ENCODE measurements at places on chromosomes 7 and 10.

- DNase-seq: no peak
Measured at GRCh38 chr7:37065779-37066271, 341.5 kb upstream of the AOAH start.

GRCh38 chr10:99850021-99850766, 67.8 kb downstream of the ABCC2 start:
- DNase-seq: no peak

DNA sequence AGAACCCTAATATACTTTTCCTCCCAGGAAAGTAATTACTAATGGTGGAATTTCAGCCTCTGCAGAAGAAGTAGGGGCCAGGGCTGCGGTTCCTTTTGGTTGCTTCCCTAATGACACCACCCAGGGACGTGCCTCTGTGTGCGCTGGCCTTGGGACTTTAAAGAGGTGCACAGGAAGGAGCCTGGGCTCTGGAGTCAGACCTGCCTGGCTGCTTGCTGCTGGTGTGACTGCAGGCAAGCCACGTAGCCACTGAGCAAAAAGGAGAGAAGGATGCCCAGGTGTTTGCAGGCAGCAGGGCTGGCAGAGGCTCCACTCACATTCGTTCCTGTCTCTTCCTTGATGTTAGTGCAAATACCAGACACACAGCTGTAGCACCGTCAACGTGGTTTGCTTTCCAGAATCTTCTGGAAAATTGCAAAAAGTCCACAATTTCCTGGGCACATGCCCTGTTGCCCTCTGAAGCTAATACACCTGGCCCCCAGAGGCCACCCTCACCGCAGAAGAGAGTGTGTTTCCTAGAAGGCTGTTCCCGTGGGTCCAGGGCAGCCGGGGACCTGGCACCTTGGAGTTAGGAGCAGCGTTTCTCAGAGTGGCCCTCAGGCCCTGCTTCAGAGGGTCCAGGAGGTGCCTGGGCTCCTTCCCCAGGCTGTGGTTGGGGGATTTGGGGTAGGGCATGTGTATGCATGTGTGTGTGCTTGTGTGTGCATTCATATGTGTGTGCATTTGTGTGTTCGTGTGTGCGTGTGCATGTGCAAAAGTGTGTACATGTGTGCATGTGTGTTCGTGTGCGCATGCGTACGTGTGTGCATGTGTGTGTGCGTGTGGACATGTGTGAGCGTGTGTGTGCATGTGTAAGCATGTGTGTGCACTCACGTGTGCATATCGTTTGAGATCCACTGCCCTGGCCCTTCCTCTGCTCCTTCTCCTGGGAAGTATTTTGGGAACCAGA, 12.8 kb upstream of the PRKAG2 start:
- no peak for DNase-seq

DNA sequence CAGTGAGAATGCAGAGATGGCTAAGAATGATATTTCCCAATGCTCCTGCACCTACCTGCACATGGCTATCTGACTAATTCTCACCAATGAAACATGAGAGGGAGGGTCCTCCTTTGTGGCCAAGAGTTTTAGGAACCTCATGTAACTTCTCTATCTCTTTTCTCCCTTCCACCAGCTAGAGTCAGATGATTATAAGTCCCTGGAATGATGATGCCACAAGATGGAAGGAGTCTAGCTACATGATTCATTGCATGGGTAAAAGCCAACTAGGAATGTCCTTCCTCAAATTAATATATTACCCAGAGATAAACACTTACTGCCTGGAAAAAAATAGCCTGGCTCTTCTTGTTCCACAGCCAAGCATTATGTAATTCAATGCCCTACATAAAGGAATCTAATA, 55.1 kb upstream of the AASS start:
- DNase-seq: no peak

GRCh38 chr7:134720091-134720935, 59.1 kb upstream of the CALD1 start:
- DNase-seq: no peak

DNA sequence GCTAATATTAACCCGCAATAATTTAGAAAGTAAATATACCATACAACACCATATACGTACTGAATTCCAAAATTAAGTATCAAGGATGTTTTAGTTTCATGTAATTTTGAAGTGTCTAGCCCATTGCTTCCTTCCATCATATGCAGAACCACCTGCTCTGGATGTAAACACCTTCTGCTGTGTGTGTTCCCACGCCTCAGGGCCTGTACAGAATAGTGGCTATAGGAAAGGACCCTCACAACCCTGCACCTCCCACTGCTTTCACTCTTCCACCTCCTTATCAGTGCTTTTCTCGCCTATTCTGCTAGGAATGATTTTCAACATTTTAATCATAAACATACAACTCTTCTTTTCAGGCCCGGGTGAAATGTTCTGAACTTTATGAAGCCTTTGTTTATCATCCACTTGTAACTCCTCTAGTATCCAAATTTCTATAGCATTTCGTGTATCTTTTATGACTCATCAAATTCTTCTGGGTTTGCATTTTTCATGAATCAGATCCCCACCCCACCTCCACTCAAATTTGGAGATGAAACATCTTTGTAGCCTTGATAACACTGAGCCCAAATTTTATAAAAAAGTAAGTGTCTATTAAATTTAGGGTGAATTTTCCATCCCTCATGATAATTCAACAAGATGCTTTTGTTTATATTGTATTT, 1106.8 kb upstream of the C7orf33 start:
- DNase-seq: no peak

GRCh38 chr7:159139639-159140038, 5.0 kb downstream of the VIPR2 start:
- DNase-seq: no peak

GRCh38 chr10:17425584-17426262, 28.7 kb downstream of the ST8SIA6 start:
- DNase-seq: no peak

- no peak for DNase-seq
Measured at GRCh38 chr10:96656198-96656577, 64.1 kb downstream of the PIK3AP1 start.

- no peak for DNase-seq
Measured at GRCh38 chr7:11506417-11506816, 325.6 kb downstream of the THSD7A start.

DNA sequence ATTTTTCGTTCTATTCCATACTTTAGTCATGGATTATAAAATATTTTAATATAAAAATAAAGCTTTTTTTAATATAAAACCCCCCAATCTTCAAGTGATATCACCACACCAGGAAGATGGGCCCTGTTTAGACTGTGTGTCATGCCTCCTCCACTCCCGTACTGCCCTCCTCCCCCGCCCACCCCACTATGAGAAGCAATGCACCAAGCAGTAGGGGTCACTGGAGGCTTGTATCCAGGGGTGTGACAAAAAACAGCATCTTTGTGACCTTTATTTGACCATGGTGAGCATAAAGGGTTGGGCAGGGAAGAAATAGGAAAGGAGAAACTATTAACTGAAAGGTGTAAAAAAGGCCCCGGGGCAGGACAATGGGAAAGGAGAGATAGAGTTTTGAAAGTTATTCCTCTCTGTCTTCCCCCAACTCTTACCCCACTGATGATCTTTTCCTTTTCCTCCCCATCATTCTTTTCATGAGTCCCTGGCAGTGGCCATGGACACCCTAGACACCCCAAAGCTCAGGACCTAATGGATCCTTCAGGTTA, 3.5 kb downstream of the PITX3 start:
- DNase-seq: no peak

- no peak for DNase-seq
Measured at GRCh38 chr7:11239316-11239715, 265.6 kb downstream of the PHF14 start.

GRCh38 chr10:93074597-93075368, 1.1 kb downstream of the CYP26A1 start:
- DNase-seq: no peak

- no peak for DNase-seq
Measured at GRCh38 chr10:34526758-34527730, 288.1 kb downstream of the PARD3 start.

DNA sequence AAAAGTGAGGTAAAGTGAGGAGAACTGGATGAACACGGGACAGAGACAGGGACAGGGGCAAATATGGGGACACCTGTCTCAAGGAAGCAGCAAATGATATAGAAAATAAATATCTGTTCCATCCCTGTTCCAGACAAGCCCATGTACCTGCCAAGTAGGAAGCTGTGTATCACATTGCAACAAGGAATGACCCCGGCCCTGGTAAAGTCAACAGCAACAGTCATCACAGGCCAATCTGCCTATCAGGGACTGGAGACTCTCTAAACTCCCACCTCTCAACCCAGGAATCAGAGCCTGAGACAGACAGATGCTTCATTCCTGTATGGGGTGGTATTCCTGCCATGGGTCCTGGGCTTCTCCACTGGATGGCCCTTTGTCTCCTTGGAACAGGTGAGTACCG, 156.6 kb upstream of the PRSS1 start:
- DNase-seq: no peak

GRCh38 chr7:55977831-55978230, 13.4 kb downstream of the NIPSNAP2 start:
- peak; percentile 61 for DNase-seq

DNA sequence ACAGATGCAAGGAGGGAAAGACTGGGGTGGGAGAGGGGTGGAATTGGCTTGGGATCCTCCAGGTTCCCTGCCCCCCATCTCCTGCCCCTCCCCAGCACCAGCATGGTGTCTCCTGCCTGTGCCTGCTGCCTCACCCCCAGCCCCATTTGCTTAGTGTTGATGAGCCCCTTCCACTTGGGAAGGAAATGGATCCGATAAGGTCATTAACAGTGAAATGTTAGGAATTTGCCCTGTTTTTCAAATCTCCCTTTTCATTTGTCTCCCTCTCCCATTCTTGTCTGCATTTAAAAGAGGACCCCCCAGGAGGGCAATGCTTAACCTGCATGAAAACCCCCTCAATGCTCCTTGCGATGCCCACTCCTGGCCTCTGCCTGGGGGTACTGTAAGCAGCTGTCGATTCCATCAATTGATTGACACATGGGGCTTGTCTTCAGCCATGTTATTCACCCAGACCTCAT, 51.5 kb downstream of the HK1 start:
- DNase-seq: no peak

DNA sequence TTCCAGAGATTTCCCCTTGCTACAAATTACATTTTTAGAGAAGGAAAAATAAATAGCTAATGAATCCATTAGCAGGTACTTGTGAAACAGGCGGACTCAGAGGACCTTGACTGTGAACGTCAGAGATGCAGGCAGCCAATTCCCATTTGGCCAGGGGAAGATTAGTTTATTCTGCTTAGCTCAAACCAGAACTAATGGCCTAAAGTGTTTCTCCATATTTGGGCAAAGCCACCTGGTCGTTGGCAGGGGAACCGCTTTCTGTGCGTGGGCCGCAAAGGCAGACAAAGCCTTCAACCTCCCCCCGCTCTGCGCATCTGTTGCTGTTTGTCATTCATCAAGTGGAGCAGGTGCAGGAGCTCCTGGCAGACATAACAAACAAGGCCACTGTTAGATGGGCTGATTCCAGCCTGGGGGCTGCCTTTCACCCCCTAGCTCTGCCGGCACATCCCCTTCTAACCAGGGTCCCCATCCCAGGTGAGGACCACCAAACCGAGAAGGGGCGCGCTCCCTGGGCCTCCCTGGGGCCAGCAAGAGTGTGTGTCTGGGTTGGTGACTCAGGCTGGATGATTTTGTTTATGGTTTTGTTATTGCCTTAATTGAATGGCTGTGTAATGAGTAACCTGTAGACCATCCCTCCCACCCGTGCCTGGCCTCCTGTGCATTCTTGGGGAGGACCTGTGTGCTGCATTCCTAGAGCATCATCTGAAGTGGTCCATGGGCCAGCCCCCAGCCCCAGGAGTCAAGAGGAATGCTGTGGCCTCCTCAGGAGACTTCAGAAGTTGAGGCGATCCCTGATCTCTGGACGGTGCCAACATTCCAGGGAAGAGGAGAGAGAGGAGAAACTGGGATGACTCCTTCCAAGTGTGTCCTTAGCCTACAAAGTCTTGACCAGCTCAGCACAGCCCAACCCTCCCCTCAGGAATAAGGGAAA, 14.5 kb upstream of the CPA1 start:
- DNase-seq: peak; percentile 99

DNA sequence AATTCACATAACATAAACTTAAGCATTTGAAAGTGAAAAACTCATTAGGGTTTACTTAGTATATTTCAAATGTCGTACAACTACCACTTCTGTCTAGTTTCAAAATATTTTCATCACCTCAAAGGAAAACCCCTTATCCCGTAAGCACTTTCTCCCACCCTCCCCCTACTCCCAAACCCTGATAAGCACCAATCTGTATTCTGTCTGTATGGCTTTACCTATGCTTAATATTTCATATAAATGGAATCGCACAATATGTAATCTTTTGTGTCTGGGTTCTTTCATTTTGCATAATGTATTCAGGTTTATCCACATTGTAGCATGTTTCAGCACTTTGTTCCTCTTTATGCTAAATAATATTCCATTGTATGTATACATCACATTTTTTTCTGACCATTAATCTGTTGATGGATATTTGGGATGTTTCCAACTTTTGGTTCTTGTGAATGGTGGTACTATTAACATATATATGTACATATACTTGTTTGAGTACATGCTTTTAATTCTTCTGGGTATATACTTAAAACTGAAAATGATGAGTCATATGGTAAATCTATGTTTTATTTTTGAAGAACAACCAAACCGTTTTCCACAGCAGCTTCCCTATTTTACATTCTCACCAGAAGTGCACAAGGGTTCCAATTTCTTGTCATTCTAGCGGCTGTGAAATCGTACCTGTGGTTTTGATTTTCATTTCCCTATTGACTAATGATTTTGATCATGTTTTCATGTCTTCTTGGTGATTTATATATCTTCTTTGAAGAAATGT, 6.2 kb upstream of the STARD3NL start:
- DNase-seq: no peak

DNA sequence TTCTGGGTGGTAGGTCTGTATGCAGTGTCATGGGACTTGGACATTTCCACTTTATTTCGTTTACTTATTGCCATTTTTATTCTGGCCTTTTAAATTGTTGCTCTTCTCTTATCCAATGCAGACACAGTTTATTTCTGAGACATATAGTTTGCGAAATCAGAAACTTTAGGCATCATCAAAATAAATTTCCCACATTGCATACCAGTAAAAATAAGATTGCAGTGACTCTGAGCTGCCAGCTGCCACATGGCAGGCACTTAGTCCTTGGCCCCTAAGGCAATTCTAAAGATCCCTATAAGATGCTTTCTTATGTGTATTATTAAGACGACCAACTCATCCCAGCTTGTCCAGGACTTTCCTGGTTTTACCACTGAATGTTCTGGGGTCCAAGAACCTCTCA, 81.8 kb upstream of the ANKRD1 start:
- DNase-seq: no peak

- no peak for DNase-seq
Measured at GRCh38 chr10:1893941-1894340, 156.6 kb upstream of the ADARB2 start.

- DNase-seq: no peak
Measured at GRCh38 chr7:139908792-139909191, 79.7 kb downstream of the TBXAS1 start.

GRCh38 chr10:22333167-22333974, 11.9 kb upstream of the SPAG6 start:
- DNase-seq: no peak

- DNase-seq: no peak
Measured at GRCh38 chr7:156746891-156747290, 106.3 kb downstream of the RNF32 start.

Data from NCI-H774 (cell line).